Sigmoid colon (tissue), 7 donors: ENCODE measurements at places on chromosomes 7 and 10.

DNA sequence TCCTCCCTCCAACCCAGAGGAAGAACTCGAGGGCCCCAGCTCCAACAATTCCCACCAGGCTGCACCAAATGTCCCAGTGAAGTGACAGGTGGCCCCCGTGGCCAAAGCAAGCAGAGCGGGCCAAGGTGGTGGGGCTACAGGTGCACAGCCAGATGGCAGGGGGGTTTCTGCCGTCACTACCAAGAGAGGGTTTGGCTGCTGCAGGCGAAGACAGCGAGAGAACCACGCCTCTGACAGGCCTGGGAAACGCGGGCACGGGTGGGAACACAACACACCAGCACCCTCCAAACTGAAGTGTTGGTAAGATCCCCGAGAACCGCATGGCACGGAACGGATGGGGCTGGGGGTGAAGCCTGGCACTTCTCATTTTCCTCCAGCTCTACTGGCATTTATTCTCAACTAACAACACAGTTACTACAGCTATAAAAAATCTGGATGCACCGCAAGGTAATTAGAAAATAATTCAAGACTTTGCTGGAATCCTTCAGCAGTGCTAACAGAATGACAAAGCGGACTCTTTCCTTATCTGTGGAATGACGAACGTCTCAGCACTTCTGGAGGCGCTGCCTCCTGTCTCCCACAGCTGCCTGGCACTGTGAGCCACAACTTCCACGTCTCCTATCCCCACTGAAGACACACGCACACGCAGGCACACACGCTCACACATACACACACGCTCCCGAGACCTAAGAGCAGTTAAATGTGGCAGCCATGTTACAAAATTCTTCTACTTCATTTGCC is 167.9 kb downstream of the TCERG1L start:
- no peaks in the 10 kb centered on the region for H3K36me3 ChIP-seq
- no peaks in the 10 kb centered on the region for H3K27me3 ChIP-seq
- no peak overlapping the region for H3K4me3 ChIP-seq
- no peaks in the 10 kb centered on the region for H3K4me1 ChIP-seq
- no peak for DNase-seq
- no peak overlapping the region for H3K27ac ChIP-seq

DNA sequence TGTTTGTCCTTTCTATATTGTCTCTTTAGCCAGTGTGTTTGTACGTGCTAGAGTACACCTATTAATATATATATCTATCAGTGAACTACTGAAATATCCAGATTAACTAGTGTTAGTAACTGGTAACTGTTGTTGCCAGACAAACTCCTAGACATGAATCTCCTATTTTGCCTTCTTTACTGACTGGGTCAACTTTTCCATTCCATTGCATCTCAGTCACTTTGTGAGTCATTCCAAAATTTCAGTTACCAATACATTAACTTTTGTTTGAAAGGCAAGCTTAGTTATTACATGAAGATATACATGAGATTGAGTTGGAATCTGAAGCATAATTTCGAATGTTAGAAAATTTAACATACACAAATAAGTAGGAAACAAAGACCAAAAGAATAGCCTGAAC is 51.4 kb downstream of the BTAF1 start:
- no peaks in the 10 kb centered on the region for H3K4me1 ChIP-seq
- no peak overlapping the region for H3K27ac ChIP-seq
- H3K36me3 ChIP-seq = no peaks in the 10 kb centered on the region
- H3K4me3 ChIP-seq = no peak overlapping the region
- no peaks in the 10 kb centered on the region for H3K27me3 ChIP-seq
- DNase-seq = no peak

GRCh38 chr10:79380946-79381721 is 33.9 kb downstream of the PPIF start:
- peaks cover 59% of the 10 kb centered on the region for H3K4me1 ChIP-seq
- peak; percentile 71 for DNase-seq
- no peak overlapping the region for H3K4me3 ChIP-seq
- no peaks in the 10 kb centered on the region for H3K27me3 ChIP-seq
- no peak overlapping the region for H3K27ac ChIP-seq
- H3K36me3 ChIP-seq = no peaks in the 10 kb centered on the region

DNA sequence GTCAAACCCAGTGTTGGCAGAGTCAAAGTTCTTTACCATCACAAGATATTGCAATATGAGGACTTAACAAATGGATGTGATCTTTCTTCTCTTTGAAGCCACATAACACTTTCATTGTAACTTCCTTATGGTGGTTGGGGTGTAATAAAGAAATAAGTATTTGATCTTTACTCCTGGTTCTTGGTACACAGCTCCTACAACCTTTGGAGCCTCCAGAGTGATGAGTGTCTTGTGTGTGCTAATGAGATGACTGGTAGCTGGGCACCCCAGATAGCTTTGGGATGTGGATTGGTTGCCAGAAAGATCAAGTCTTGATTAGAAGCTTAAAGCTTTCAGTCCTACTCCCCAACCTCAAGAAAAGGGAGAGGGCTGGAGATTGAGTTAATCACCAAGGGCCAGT is 31.1 kb upstream of the YAE1 start:
- H3K27me3 ChIP-seq = no peaks in the 10 kb centered on the region
- H3K4me1 ChIP-seq = no peaks in the 10 kb centered on the region
- no peak overlapping the region for H3K27ac ChIP-seq
- no peak overlapping the region for H3K4me3 ChIP-seq
- no peaks in the 10 kb centered on the region for H3K36me3 ChIP-seq
- DNase-seq = no peak

DNA sequence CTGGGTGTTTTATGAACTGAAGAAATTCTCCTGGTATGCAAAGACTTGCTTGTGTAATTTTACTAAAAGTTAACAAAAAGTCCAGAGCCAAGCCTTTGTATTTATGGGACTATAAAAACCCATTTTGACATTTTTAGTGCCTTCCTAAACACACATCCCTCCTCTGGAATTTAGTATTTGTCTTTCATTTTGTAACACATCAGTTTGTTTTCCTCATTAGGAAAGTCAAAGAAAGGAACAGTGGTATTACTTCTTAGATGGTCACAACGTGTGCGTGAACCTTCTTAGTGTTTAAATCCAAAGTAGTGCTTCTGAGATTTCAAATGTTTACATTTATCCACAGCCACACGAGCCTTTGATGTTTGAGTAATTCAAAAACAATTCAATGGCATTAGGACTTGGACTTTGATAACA is 103.2 kb upstream of the TMEM106B start:
- no peak overlapping the region for H3K4me3 ChIP-seq
- no peaks in the 10 kb centered on the region for H3K27me3 ChIP-seq
- peaks cover 31% of the 10 kb centered on the region for H3K4me1 ChIP-seq
- no peaks in the 10 kb centered on the region for H3K36me3 ChIP-seq
- DNase-seq = no peak

- H3K36me3 ChIP-seq = no peaks in the 10 kb centered on the region
- H3K27ac ChIP-seq = no peak overlapping the region
- no peak overlapping the region for H3K4me3 ChIP-seq
- DNase-seq = no peak
- H3K27me3 ChIP-seq = no peaks in the 10 kb centered on the region
- no peaks in the 10 kb centered on the region for H3K4me1 ChIP-seq
Measured at GRCh38 chr7:30525429-30525828, 20.8 kb upstream of the GGCT start.

DNA sequence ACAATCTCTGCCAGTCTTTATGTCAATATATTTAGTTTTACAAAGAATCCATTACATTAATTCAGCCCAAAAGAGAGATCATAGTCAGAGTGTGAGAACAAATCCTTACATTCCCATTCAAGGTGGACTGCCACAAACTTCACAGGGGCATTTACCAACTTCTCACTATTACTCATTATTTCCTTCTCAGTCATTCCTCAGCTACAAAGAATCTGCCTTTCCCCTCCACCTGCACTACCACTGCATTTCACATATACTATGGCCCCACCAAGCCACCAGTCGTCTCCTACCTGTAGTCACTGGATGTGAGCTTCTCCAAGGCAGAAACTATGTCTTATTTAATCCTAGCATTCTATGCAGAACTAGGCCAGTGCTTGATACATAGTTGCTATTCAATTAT is 94.3 kb downstream of the USP6NL start:
- no peaks in the 10 kb centered on the region for H3K4me1 ChIP-seq
- no peaks in the 10 kb centered on the region for H3K36me3 ChIP-seq
- H3K4me3 ChIP-seq = no peak overlapping the region
- no peak for DNase-seq
- H3K27me3 ChIP-seq = no peaks in the 10 kb centered on the region

DNA sequence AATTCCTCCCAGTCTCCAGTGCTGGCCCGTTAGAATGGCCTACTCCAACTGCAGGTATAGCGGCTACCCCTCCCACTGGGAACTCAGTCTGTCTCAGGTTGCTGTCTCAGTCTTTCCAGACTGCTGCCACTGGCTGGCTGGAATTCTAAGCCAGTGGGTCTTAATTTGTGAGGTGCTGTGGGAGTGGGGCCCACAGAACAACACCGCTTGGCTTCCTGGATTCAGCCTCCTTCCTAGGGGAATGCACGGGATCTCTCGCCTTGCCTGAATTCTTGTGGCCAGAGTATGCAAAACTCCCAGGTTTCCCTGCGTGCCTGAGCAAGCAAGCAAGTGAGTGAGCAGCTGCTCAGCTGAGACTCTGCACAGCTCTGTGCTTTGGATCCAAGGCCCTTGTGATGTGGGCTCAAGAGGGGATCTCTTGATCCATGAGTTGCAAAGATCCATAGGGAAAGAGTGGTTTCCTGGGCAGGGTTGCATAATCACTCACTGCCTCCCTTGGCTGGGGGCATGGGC is 41.5 kb upstream of the GPR141 start:
- no peak overlapping the region for H3K27ac ChIP-seq
- H3K36me3 ChIP-seq = no peaks in the 10 kb centered on the region
- no peaks in the 10 kb centered on the region for H3K4me1 ChIP-seq
- H3K4me3 ChIP-seq = no peak overlapping the region
